ENCODE measurements at places on chromosomes 5 and 9. TPM values are rescaled to one million over a fixed set of nuclear protein-coding genes. Genes with fewer than 3 reads are reported as not detected.

GRCh38 chr9:93945400-93946337 lies 9.5 kb downstream of the BARX1 start:
- no peak for DNase-seq

DNA sequence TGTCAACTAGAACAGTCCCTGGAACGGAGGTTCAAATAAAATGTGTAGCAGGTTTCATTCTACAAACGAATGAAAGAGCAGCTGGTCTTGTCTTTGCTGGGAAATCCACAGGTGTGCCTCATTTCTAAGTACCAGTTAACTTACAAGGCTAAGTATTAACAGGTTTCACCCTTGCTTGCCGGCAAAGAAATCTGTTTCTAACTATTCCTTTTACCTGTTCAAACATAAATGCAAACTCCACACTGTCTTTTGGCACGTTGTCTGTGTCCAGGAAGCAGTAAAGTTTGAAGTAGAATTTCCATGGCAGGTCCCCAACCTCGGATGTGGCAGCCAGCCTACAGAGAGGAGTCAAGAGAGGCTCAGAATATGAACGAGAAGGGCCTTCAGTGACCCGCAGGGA lies 54.4 kb upstream of the RETREG1 start:
- DNase-seq, result no peak

DNA sequence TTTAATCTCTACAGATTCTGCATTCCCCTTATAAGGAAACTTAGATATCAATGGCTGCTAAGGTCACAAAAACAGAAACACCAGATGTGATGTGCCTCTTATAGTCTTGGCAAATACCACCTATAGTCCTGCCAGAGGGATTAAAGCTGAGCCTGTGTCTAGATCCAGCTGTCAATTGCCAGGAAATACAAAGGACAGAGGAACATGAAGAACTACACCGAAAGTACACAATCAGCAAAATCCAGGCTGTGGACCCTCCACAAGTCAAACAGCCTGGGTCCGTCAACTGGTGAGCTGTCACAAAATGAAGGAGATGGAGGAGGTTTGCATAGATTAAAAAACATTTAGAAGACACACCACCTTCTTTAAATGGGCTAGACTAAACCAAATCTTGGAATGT lies 85.4 kb downstream of the KLF4 start:
- DNase-seq, result no peak

GRCh38 chr9:127197186-127197860 lies 67.3 kb upstream of the GARNL3 start:
- DNase-seq, result no peak

BARX1 gene
- total RNA-seq, result not detected

ORM2 gene
- total RNA-seq, result not detected

GRCh38 chr5:34563931-34564709 lies 92.0 kb upstream of the RAI14 start:
- DNase-seq, result peak; percentile 40

GRCh38 chr5:42876375-42876844 lies 64.7 kb upstream of the SELENOP start:
- DNase-seq, result peak; percentile 5

WDR38 gene
- total RNA-seq, result not detected

DNA sequence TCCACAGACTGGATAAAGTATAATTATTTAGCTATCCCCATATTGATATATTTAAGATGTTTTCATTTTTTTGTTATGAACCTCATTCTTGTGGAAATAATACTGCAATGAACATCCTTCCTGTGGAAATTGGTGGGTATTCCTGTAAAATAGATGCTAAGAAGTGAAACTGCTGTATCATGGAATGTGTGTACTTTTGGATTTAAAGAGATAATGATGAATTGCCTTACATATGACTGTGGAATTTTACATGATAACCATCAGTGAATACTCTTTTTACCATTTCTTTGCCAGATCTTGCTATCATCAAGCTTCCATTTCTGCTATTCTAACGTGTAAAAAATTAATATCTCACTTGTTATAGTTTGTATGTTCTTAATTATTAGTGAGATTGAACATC lies 847.9 kb downstream of the EFNA5 start:
- DNase-seq, result no peak

GRCh38 chr9:33476503-33476902 lies 2.8 kb upstream of the NOL6 start:
- DNase-seq, result no peak

- DNase-seq, result peak; percentile 92
Measured at GRCh38 chr5:10724781-10725507, 36.1 kb downstream of the DAP start.

PRELID2 gene
- 27.9 TPM for total RNA-seq

DNA sequence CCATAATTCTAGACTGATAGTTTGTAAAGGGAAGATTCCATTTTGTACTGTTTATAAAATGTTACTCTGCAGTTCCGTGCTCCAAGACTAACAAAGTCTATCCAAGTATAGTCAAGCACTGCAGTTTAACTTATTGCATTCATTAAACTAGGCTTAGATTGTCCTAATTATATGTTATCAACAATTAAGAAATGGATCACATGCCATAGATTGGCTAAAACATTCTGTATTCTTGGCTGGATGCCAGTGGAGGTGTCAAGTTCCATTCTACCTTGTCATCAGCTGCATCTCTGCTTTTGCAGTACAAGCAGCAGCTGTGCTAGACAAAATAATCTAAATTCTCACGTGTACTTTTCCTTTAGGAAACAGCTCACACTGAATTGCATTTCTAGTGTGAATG lies 69.4 kb upstream of the MEF2C start:
- peak; percentile 10 for DNase-seq

DNA sequence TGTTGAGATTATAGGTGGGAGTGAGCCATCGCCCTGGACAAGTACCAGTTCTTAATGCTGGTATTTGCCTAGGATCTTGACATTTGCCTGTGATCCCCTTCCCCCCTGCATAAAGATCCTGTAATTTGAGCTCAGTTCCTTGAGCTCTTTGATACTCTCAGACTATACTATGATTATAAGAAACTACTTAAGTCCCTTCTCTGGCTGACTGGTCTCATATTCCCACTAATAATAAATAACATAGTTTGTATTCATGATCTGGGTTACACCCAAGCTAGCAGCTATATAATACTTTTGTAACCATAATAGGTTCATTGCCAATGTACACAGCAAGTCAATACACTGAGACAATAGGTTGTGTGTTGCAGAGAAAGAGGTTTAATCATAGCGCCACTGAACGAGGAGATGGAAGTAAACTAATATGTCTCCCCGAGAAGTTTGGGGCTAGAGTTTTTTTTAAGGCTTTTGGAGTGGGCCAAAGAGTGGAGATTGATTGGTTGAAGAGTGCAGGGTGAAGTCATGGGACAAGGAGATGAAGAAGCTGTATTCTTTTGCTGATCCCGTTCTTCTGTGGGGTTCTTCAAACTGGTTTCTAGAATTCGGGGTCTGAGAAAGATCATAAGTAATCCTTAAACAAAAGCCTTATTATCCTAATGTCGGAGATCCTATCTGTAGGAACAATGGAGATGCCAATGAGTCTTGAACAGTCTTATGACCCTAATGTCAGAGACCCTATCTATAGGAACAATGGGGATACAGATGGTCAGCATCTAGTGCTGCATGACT lies 20.7 kb upstream of the SHOC1 start:
- DNase-seq, result no peak

IGIP gene
- total RNA-seq, result 5.0 TPM

DNA sequence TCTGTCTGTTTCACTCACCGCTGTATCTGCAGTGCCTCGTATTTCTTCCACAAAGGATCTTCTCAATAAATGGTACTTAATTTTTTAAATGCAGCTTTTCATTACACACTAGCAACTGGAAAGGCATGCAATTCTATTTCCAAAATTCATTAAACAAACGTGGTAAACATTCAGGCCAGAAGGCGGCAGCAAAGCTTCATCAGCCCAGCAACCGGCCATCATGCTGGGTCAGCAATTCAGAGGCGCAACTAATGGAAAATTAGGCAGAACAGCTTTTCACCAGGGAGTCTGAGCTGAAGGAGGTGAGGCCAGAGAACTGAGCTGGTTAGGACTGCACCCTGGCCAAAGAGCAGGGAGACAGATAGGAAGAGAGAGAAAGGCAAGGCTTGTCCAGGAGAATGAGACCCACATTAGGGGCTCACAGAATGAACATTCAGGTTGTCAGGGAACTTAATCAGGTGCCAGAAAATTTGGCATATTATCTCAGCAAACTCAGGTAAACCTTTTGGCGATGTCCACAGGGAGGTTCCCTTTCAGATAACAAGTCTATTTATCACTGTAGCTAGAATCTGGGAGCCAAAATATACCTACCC lies 17.7 kb upstream of the RNF180 start:
- peak; percentile 69 for DNase-seq

KLF4 gene
- total RNA-seq, result 4.6 TPM

NR2F1 gene
- 98.7 TPM for total RNA-seq

GRCh38 chr5:123546657-123547056 lies 34.7 kb downstream of the CSNK1G3 start:
- no peak for DNase-seq

PCDHB10 gene
- total RNA-seq, result 0.70 TPM

MAP1B gene
- total RNA-seq, result 134 TPM

GRCh38 chr5:173464813-173465212 lies 136.6 kb upstream of the STC2 start:
- DNase-seq, result no peak

PDGFRB gene
- 9.9 TPM for total RNA-seq

GRCh38 chr9:99819856-99820684 lies 1.6 kb upstream of the NR4A3 start:
- peak; percentile 92 for DNase-seq

GRCh38 chr9:81408951-81409350 lies 280.4 kb downstream of the TLE1 start:
- DNase-seq, result no peak

GRCh38 chr5:13692172-13692571 lies 252.3 kb downstream of the DNAH5 start:
- DNase-seq, result no peak

- DNase-seq, result no peak
Measured at GRCh38 chr9:96021551-96022444, 146.3 kb downstream of the ERCC6L2 start.

GRCh38 chr9:13684656-13685055 lies 405.2 kb upstream of the MPDZ start:
- DNase-seq, result no peak

FGFR4 gene
- 2.6 TPM for total RNA-seq

DNA sequence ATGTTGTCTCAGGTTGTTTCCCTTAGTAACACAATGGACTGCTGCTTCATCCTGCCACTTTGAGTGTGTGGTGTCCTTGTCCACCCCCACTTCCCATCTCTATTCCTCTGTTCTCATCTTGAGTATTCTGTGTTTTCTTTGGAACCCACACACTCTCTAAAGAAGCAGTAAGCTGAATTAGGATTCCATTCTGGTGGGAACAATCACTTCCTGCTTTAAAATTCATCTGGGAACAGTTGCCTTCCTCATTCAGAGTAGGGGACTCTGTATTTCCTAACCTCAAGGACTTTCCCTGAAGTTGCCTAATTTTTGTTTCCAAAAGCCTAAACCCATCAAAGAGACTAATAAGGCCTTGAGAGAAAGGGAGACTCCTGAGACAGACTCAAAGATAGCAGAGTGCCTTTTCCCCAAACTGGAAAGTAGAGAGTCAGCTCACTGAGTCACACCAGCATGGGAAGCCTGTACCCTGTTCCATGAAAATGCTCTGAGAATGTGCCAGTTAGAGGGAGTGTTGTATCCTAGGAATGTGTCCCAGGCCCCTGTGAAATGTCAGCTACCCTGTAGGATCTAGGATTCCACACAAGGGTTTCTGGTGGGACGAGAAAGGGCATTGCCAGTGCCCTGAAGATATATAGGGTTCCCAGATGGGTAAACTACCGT lies 63.6 kb downstream of the CCDC192 start:
- DNase-seq, result no peak
